HFF-Myc (cell line): ENCODE measurements at places on chromosomes 13 and 19.

DNA sequence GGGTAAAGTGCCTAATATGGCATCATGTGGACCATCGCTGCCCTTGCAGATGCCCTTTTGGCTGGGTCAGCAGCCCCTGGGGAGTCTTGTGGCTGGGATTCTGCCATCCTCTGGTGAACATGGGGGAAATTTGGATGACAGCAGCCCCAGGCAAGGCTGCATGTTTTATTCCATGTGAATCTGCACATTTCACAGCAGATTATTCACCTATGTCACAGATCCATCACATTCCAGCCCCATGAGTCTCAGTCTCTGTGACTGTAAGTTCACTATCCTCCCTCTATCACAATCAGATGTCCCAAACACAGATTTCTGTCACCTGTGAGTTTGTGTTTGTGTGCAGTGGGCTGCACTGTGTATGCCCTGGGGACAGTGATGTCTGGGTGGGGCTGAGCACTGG lies 36.8 kb upstream of the PSG9 start:
- no peak for DNase-seq

- no peak for DNase-seq
Observed at GRCh38 chr19:2084993-2085720, 11.0 kb downstream of the MOB3A start.

DNA sequence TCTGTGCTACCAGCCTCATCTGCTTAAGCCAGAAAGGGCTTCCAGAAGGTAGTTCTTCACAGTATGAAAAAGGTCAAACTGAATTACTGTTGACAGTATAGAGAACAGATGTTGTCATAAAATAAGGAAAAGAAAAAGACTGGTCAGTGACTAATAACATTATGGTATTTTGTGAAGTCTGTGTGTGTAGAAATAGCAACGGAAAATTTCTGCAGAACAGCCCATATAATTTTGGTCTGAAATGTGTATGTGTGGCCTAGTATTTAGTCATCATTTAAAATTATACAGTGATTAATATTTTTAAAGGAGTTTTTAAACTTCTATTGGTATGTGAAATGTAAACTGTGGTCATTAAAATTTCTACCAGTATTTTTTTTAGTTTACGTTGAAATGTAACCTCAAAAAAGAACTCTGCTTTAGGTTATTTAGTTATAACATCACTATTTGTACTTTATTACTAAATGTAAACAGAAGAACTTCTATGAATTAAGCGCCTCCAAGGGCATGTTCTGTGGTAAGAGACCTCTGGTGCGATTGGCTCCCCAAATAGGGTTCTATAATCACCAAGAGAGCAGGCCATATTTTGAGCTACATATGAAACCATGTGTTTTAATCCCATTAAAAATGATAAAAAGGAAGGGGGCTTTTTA lies 3.3 kb upstream of the GPR183 start:
- peak; percentile 71 for DNase-seq

DNA sequence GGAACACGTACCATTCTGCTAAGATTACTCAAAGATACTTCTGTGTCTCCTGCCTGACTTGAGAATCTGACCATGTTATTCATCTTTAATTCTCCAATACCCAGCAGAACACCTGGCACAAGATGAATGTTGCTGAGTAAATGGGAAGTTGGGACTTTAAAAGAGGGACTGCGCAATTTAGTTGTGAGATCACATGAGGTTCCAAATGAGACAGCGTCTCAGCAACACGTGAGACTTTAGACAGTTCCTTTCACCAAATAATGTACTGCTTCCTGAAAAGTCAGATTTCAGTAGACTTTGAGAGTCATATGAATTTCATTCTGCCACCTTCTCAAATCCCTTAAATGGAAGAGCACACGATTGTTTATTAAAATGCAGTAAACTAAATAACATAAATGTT lies 36.7 kb downstream of the DOCK9 start:
- no peak for DNase-seq

- DNase-seq: no peak
Observed at GRCh38 chr19:11921852-11922495, 2.9 kb upstream of the ZNF700 start.

DNA sequence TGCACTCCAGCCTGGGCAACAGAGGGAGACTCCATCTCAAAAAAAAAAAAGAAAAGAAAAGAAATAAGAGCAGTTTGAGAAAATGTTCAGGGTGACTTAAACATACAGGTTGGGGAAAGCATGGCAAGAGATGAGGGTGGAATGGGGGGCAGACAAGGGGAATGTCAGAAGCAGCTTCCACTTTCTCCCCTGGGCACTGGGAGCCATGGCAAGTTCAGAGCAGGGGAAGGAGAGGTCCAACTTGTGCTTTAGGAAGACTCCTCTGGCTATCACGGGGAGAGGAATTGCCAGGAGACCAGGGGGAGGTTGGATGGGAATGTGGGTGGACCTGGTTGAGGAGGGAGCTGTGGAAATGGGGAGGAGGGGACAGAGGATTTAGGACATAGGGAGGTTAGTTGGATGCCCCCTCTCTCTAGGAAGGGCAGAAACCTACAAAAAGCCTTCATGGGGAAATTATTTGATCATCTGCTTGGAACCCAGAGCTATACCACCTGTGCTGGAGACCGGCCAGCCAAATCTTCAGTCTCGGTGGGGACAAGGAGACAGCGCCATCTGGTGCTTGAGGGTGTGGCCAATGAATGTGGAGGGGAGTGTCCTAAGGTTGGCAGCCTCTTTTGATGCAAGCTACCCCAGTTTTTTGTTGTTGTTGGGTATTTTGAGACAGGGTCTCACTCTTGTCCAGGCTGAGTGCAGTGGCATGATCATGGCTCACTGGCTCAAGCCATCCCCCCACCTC lies 7.3 kb upstream of the STRN4 start:
- DNase-seq: no peak

- no peak for DNase-seq
Observed at GRCh38 chr13:23793711-23794110, 95.5 kb downstream of the MIPEP start.

DNA sequence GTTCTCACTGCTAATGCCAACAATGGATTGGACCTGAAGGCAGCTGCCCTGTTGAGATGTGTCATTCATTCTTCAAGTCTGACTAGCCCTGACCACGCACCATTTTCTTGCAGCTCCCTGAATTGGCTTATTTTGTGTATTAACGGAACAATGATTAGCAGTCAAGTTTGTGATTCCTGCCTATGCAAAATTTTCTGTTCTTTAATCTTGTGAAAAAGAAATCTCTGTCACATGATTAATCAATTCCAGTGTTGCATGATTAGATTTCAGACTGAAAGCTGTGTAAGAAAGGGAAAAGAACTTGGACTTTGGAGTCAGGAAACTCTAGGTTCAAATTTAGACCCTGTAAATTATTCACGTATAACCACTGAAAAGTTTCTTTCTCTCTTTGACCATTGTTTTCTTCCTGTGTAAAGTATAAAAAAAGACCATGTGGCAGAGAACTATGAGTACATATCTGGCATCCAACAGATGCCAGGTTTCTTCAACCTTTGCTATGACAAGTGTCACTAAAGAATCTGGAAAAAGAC lies 64.5 kb upstream of the SLC10A2 start:
- DNase-seq: no peak

- no peak for DNase-seq
Observed at GRCh38 chr19:6065685-6066374, 44.5 kb downstream of the RFX2 start.

DNA sequence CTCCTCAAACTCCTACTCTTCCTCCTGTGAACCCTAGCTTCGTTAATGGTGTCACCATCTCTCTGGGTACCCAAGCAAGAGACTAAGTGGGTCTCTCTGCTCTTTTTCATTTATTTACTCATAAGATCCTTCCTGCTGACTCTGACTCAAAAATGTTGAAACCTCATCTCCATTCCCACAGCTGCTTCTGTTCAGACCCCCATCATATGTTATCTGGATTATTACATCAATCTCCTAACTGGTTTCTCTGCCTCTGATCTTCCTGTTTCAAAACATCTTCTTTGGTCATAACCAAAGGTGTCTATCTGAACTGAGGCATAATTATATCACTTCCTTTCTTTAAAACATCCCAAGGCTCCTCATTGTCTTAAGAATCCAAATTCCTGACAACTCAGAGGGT lies 2.0 kb upstream of the MEDAG start:
- DNase-seq: no peak

GRCh38 chr13:110396913-110397381 lies 89.9 kb downstream of the COL4A2 start:
- peak; percentile 98 for DNase-seq

GRCh38 chr19:45497791-45498190 lies 452 bp upstream of the PPM1N start:
- no peak for DNase-seq

- no peak for DNase-seq
Observed at GRCh38 chr19:49538643-49539042, 10.8 kb downstream of the RCN3 start.

DNA sequence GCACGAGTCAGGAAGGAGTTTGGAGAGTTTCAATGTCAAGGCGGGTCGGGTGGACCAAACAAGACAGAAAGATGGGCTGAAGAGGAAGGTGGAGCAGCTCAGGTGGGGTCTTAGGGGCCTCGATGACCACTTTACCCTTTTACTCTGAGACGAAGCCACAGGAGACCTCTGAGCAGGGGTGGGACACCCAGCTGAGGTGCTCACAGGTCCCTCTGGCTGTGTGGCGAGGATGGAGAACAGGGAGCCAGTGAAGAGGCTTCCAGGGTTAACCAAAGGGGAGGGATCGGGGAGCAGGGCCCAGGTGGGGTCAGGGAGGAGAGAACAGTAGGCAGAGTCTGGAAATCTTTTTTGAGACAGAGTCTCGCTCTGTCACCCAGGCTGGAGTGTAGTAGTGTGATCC lies 2.0 kb upstream of the CCER2 start:
- DNase-seq: no peak

- no peak for DNase-seq
Observed at GRCh38 chr19:31413353-31413752, 64.1 kb upstream of the TSHZ3 start.

DNA sequence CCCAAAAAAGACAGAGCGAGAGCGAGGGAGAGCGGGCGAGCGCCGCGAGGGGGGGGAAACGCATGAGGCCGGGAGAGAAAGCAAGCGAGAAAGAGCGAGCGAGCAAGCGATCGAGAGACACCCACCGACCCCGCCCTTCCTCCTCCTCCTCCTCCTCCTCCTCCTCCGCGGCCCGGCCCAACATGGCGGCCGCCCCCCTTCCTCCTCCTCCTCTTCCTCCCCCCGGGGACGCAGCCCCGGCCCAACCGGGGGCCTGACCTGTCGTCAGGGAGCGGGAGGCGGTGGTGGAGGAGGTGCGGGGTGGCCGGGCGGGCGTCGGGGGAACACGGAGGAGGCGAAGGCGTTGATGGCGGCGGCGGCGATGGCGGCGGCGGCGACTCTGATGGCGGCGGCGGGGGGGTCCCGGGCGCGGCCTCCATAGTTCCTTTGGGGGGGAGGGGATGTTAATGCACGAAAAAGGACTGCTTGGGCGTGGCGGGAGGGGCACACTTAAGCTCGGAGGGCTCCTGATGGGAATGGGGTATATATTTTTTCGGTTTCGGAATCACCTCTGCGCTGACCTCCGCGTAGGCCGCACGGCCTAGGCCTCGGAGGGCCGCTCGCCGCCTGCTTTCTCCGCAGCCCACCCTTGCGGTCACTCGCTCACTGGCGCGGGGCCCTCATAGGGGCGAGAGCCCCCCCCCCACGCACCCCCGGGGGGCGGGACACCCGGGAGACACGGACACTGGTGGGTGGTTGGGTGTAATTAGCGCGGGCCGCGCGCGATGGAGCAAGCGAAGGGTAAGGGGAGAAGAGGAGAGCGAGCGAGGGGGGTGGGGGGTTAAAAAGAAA lies 1.2 kb downstream of the ZC3H4 start:
- peak; percentile 70 for DNase-seq

DNA sequence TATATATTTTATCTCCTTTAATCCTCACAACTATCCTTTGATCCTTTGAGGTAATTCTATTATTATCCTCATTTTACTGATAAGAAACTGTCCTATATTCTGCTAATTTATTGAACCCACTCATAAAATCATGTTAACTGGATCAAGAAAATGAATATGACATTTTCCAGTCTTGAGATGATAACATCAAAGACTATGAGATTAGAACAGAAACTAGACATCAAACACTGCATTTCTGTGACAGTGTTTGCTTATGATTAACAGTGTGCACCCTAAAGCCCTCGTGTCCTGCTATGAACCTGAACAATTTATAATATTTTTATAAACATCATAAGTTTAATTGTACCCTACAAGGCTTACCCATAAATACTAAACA lies 96.3 kb downstream of the TBC1D4 start:
- no peak for DNase-seq

DNA sequence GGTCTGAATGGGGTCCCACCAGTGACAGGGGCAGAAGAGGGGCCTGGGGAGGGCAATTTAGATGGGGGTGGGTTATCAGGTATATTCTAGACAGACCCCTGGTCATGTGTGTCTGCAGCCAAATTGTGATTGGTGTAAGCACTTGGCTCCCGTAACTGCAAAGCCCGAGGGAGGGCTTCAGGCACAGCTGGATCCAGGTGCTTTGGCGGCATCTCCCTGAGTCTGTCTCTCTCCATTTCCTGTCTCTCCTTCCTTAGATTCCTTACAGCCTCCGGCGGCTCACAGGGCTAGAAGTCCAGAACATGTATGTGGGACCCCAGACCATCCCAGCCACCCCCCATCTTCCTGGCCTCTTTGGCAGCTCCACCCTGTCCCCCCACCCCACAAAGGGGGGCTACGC lies 31.4 kb downstream of the DHX34 start:
- DNase-seq: no peak

DNA sequence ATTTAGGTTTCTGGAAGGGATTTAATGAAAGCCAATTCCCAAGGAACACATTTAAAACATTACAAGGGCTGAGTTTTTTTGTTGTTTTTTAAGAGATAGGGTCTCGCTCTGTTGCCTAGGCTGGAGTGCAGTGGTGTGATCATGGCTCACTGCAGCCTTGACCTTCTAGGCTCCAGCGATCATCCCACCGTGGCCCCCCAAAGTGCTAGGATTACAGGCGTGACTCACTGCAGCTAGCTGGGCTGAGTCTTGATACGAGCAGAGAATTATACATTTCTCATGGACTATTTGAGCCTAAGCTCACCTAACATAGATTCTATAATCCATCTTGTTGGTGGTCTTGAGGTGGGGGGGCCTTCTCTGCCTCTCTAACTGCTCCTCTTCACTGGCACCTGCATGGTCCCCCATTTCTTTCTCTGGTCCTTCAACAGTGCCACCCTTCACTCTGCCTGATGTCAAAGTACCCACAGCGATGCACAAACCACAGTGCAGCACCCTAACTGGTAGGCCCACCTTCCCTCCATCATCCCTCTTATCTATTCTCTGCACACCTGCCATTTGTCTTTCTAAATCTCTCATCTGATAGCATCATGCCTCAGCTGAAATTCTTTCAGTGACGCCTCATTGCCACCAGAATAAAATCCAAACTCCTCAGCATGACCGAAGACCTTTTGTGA lies 37.4 kb downstream of the DOCK9 start:
- DNase-seq: no peak
